ENCODE measurements at places on chromosomes 1 and 21.

GRCh38 chr1:41122851-41123518 is 101.5 kb upstream of the SLFNL1 start:
- DNase-seq = no peak

GRCh38 chr1:18322368-18323032 is 158.2 kb upstream of the KLHDC7A start:
- DNase-seq = no peak

DNA sequence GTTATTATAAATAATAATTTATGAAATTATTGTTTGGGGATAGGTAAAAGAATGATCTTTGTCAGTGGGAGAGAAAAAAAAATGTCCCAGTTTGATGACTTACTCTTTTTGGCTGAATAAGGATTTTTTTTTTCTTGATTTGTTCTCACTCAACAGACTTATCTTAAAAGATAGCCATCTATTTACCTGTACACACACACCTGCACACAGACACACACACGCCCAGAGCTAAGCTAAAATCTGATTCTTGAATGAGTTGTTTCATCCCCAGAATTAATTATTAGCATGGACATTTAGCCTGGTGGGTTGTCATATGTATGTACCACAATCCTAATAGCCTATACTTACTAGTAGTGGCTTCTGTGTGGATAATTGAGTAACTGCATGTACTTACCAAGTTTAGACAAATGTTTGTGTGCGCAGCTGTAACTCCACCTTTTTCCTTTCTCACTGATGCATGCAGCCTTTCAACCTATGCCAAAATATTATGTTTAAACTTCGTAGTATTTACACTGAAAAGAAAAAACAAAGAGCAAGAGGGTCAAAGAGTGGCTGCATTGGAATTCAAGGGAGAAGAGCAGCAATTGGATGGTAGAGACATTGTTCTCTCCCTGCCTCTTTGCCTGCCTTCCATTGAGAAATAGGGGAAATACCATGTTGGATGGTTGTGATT is 174.3 kb downstream of the ADGRL2 start:
- DNase-seq = peak; percentile 4

DNA sequence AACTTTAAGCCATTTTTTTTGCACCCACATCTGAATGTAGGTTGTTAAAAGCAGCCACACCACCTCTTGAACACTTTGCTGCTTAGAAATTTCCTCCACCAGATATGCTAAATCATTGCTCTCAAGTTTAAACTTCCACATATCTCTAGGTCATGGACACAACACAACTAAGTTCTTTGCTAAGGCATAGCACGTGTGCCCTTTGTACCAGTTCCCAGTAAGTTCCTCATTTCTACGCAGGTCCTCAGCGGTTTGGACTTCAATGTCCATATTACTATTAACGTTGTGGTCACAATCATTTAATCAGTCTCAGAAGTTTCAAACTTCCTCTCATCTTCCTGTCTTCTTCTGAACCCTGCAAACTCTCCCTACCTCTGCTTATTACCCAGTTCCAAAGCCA is 661.6 kb upstream of the PKN2 start:
- no peak for DNase-seq

DNA sequence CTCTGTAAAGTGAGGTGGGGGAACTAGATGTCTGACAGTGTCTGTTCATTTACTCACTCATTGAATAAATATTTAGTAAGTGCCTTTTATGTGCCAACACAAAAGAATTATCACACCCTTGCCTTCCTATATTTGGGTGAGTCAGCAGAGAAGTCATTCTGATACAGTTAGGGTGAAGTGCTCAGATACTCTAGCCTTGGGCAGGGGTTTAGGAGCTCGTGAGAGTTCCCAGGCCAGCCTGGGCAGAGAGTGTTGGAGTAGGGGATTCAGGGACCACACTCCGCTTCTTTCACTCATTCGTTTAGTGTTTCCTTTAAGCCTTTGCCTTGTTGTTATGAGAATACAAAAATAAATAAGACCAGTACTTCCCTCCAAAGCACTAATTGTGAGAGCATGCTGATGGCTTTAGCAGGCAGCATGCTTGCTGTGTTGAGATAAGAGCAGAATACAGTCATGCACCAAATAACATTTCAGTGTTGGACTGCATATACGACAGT is 83.9 kb downstream of the DYRK1A start:
- no peak for DNase-seq

DNA sequence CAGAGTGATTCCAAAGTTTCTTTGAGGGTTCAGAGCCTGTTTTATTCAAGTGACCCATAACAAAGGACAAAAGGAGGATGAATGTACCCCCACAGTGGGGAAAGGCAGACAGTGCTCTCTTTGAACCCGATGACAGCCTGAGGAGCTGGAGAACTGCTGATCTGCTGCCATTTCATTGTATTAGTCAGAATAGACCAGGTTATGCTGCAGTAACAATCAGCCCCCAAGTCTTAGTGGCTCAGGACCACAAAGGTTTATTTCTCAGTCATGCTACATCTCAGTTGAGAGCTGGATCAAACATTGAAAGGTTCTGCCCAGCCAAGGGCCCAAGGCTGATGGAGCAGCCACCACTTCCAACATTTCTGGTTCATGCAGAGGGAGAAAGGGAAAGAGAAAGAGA is 88.9 kb downstream of the HUNK start:
- DNase-seq = no peak

DNA sequence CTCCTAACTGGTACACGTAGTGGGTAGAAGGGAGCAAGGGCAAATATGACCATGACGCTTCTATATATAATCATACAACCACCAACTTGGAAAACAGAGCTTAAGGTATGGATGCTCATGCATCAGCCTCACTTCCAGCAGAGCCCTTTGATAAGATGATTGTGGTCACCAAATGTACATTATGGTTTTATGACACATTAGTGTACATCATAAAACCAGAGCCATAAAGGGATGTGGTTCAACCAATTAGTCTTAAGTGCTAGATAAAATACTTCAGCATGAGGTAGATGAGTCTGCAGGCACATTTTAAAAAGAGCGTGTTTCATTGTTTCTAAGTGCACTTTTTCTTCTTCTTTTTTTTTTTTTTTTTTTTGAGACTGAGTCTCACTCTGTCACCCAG is 43.7 kb downstream of the NIBAN1 start:
- no peak for DNase-seq

- DNase-seq = no peak
Measured at GRCh38 chr21:37800456-37801061, 115.7 kb downstream of the KCNJ6 start.

GRCh38 chr1:213409971-213410370 is 358.9 kb downstream of the RPS6KC1 start:
- no peak for DNase-seq

DNA sequence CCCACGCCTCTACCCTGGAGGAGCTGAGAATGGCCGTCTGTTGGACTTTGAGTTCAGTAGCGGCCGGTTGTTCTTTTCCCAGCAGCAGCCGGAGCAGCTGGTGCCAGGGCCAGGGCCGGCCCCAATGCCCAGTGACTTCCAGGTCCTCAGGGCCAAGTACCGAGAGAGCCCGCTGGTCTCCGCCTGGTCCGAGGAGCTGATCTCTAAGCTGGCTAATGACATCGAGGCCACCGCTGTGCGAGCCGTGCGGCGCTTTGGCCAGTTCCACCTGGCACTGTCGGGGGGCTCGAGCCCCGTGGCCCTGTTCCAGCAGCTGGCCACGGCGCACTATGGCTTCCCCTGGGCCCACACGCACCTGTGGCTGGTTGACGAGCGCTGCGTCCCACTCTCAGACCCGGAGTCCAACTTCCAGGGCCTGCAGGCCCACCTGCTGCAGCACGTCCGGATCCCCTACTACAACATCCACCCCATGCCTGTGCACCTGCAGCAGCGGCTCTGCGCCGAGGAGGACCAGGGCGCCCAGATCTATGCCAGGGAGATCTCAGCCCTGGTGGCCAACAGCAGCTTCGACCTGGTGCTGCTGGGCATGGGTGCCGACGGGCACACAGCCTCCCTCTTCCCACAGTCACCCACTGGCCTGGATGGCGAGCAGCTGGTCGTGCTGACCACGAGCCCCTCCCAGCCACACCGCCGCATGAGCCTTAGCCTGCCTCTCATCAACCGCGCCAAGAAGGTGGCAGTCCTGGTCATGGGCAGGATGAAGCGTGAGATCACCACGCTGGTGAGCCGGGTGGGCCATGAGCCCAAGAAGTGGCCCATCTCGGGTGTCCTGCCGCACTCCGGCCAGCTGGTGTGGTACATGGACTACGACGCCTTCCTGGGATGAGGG is 28.5 kb upstream of the SPSB1 start:
- no peak for DNase-seq

- DNase-seq = no peak
Measured at GRCh38 chr1:154502066-154502743, at the start of the genes SHE and TDRD10. SHE (minus strand) TSS chr1:154502412; CDS start chr1:154502026, 386 bp downstream. TDRD10 (plus strand) TSS chr1:154502219; CDS start chr1:154506904, 4,685 bp downstream.

DNA sequence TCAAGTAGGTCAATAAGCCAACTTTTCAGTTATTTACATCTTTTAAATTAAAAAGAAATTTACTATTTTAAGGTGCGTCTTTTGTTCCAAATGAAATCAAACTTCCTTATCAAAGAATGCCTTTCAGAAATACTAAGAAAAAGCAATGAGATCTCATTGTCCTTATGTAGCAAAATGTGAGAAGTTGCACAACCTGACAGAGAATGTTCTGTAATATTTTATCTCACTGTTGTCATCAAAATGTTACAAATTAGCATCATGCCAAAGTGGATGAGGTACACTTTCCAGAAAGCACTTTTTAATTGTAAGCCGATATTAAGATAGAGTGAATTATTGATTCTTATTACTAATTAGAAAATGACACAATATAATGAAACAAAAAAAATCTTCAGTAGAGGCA is 50.4 kb downstream of the KCNT2 start:
- no peak for DNase-seq

DNA sequence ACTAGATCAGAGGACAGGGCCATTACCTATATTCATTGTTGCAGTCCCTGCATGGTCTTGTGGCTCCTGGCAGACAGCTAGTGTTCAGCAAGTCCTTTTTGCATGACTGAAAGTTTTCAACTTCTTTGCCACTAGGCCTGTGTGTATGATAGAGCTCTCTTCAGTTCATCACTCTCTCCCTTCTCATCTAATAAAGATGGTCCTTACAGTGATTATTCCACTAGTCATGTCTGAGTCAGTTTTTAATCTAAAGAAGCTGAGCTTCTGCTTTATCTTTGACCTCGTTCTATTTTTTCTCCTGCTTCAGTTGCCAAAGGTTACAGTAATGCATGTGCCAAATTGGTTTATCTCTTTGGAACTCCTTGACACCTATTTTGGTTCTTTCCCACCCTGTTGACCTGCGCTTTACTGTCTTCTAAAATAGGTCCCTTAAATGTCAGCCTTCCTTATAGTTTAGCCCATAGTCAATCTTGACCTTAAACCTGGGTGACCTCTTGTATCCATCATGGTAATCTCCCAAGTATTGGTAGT is 6.4 kb downstream of the CXADR start:
- DNase-seq = no peak

DNA sequence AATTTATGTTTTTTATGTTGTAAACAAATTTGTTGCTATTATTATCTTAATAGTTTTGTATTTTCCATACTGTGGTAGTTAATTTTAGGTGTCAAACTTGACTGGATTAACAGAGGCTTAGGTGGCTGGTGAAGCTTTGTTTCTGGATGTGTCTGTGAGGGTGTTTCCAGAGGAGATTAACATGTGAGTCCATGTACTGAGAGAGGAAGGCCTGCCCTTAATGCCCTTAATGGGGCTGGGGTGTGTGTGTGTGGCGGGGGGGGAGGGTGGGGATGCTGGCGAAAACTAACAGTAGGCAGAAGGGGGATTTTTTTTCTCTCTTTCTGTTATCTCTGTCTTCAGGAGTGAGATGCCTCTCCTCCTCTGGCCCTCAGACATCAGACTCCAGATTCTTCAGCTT is 1.9 kb downstream of the OR14A16 start:
- no peak for DNase-seq

- no peak for DNase-seq
Measured at GRCh38 chr1:178825167-178825566, 45.7 kb downstream of the ANGPTL1 start.

GRCh38 chr21:32331444-32332305 is 33.0 kb downstream of the MRAP start:
- DNase-seq = no peak
